ENCODE measurements at places on chromosomes 13 and 19.

DNA sequence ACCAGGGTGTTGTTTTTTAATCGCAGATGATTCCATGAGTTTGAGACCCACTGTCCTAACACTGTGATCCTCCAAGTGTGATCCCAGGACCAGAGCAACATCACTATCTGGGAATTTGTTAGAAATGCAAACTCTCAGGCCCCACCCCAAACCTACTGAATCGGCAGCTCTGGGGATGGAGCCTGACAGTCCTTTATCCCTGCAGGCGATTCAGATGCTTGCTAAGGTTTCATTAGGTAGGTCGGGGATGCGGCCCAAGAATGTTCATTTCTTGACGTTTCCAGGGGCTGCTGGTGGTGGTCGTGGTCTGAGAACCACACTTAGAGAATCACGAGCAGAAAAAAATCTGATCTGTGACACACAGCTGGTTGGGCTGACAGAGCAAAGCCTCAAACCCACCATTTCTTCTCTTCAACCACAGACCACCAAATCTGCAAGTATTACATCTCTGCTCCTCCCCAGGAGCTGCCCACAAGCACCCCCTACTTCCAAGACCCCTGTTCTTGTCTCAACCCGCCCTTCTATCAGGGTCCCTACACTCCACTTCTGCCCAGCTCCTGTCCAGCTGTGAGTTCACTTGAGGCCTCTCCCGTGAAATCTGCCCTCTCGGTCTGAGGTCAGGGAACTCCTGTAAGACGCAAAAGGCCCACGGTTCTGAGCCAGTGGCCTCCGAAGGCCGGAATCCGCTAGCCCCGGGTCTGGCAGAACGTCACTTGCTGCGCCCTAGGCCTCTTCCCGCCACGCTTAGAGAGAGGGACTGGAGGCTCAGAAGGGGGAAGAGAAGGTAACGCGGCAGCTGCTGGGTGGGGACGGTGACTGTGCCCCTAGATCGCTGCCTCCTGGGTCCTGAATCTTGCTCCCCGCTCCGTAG lies 1.1 kb upstream of the FARP1 start:
- DNase-seq, result no peak

DNA sequence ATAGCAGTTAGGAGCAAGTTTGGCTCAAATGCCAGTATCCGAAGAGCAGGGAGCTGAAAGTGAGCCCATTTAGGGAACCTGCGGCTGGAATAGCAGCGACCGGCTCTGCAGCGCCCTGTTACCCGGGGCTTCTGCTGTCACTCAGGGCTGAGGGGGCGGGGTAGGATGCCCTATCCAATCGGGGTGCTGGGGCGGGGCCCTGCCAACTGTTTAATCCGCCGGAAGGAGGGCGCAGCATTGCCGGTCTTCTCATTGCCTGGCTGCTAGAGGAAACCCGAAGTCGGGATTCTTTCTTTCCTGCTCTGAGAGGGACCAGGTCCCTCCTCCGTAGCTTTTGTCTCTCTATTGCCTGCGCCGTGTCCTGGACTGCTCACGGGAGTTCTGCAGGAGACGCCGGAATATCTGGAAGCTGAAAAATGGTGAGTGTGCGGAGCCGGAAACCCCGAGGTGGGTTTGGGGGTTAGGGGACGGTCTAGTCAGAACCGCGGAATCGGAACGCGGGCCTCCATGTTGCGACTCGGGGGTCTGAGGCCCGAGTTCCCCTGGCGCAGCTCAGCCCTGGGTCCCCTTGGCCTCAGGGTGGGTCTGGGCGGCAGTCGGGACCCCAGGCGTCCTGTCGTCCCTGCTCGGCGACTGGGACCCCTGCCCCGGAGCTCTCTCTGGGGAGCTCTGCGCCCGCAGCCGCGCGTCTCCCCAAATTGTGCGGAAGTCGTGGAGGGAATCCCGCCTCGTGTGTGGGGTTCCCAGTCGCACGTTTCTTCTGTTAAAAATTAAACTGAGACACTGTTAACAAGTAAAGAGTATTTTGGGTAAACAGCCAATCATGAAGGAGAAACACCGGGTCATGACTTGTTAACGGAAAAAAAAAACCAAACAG lies 22.8 kb downstream of the ZNF763 start:
- peak; percentile 85 for DNase-seq

- DNase-seq, result no peak
Measured at GRCh38 chr13:44147233-44147632, 226.4 kb upstream of the SERP2 start.

DNA sequence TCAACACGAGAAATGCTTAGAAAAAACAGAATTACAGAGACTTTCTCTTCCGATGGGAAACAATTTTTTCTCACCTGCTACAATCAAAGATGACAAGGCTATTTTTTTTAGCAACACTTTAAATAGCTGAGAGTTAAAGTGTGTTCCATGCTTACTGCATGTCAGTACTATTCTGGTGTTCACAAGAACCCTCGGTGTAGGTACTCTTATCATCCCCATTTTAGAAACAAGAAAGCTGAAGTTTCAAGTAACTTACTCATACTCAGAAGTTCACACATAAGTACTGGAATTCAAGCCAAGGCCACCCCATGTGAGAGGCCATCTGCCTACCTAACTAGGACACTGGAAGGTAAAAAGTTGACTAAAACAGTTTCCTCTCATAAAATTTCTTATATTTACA lies 9.0 kb upstream of the TNFRSF19 start:
- DNase-seq, result no peak

DNA sequence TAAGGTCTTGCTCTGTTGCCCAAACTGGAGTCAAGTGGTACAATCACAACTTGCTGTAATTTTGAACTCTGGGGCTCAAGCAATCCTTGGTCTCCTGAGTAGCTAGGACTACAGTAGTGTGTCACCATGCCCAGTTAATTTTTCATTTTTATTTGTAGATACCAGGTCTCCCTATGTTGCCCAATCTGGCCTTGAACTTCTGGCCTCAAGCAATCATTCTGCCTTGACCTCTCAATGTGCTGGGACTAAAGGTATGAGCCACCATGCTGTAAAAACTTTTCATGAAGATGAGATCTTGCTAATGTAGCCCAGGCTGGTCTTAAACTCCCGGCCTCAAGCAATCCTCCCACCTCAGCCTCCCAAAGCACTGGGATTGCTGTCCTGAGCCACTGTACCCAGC lies 15.1 kb upstream of the NAA16 start:
- DNase-seq, result no peak

- no peak for DNase-seq
Measured at GRCh38 chr13:99991828-99992775, 10.5 kb downstream of the ZIC2 start.

GRCh38 chr19:17926044-17926443 lies 6.8 kb upstream of the CCDC124 start:
- DNase-seq, result no peak

DNA sequence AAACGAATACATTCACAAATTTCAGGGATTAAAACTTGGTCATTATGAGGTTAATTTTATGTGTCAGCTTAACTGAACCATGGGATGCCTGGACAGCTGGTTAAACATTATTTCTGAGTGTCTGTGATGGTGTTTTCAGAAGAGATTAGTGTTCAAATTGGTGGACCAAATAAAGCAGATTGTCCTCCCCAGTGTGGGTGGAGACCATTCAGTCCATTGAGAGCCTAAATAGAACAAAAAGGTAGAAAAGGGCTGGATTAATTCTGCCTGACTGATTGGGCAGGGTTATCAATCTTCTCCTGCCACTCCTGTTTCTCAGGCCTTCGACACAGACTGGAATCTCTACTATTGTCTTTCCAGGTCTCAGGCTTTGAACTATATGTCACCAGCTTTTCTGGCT lies 203.8 kb upstream of the SLITRK6 start:
- no peak for DNase-seq

DNA sequence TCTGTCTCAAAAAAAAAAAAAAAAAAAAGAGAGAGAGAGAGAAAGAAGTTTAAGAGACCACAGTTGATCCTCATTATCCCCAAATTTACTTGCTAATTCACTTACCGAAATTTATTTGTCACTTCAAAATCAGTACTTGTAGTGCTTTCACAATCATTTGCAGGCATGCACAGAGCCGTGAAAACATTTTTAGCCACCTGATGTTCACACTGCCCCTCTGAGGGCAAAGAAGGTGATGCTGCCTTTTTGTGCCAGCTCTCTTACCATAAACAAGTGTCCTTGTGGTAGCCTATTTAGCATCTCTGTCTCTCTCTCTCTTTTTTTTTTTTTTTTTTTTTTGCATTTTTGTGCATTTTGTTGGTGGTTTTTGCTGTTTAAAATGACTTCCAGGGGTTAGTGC lies 24.1 kb upstream of the CASP14 start:
- no peak for DNase-seq

DNA sequence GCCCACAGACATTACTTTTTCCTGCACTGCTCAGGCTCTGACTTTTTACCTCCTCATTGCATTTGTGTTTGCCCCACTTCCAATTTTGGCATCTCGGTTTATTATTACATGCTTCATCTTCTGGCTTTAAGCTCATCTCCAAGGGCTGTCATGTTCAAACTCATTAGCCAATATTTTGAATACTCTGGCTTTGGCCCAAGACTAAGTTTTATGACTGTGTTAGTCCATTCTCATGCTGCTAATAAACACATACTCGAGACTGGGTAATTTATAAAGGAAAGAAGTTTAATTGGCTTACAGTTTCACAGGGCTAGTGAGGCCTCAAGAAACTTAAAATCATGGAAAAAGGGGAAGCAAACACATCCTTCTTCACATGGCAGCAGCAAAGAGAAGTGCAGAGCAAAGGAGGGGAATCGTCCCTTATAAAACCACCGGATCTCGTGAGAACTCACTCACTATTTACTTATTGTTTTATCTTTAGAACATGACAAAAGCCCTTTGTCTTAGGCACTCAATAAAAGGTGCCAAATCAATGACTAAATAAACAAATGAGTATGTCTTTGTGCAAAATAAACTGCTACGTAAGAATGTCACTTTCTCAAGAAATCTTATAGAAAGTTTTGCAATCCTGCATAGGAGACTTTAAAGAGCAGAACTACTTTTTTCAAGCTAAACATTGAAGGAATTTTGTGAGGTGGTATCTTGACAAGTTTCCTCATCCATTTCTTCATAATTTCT lies 233.4 kb upstream of the SPRY2 start:
- peak; percentile 44 for DNase-seq

GRCh38 chr13:19345158-19345557 lies 163.5 kb upstream of the TUBA3C start:
- DNase-seq, result no peak

GRCh38 chr19:37966662-37967231 lies 59.7 kb downstream of the SIPA1L3 start:
- DNase-seq, result no peak

DNA sequence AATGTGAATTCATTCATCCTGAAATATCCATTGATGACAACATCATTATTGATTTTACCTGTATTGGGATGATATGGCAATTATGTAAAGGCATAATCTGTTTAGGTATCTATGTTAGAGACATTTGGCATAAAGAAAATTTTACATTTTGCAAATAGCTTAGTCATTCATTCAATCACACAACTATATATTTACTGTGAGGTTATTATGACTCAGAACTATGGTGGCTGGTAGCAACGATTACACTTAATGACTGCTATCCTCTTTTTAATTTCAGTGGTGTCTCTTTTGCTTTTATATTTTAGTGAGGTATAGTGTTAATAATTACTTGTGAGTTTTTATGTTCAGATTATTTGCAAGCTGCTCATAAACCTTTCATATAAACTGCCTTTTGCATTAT lies 955.9 kb downstream of the SLITRK6 start:
- DNase-seq, result no peak

- peak; percentile 79 for DNase-seq
Measured at GRCh38 chr19:45443462-45444317, 20.0 kb upstream of the ERCC1 start.

GRCh38 chr19:4624301-4624700 lies 15.0 kb upstream of the TNFAIP8L1 start:
- no peak for DNase-seq

DNA sequence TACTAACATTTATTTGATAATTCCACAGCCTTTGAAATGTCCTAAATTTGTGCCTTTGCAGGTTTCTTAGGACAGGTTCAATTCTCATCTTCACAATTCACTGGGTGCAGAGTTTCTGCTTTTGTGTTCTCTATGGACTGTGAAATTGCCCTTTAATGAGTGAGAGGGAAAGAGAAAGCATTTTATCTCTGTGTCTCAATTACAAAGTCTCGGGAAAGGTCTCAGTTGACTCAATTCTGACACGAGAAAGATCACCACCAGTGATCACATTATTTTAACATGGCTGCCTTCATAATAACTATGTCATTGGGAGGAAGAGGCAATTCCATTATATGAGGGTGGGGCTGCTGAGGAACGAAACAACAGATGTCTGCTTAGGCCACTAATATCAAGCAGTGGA lies 26.2 kb upstream of the LRCH1 start:
- DNase-seq, result no peak

DNA sequence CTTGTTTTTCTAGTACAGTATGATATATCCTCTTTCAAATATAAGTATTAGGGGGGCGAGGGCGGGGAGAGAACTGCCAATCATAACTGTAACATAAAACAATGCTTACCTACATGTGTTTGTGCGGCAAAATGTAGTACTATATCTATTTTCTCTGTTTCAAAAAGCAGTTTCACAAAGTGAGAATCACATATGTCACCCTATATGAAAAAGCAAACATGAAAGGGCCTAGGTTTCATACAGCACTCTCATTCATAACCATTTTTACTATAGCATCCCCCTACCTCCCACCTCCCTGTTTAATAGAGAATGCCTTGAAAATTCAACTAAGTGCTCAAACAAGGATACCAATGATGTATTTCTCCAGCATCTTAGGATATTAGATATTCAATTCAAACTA lies 5.2 kb downstream of the TGDS start:
- no peak for DNase-seq

- DNase-seq, result no peak
Measured at GRCh38 chr13:99044764-99045163, 66.9 kb upstream of the DOCK9 start.

GRCh38 chr13:68574053-68574452 lies 1343.9 kb upstream of the PCDH9 start:
- no peak for DNase-seq

DNA sequence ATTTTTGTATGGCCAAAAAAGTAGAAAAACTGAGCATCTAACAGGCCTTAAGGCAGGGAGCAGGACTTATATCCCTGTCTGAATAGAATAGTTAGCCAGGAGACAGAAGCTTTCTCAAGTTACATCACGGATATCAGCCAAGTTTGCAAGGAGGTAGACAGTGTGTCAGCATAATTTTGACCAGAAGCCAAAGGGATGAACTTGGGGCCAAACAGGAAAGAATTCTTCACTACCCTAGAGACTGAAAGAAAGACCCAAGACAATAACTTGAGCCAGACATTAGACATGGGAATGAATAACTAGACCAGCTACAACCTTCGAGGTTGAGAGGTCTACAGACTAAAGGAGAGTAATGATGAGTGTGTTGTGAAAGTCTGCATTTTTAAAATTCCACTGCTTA lies 48.1 kb upstream of the PCDH9 start:
- DNase-seq, result no peak

GRCh38 chr13:72726726-72727416 lies 558 bp downstream of the MZT1 start:
- DNase-seq, result no peak
